HFFc6 (cell line): ENCODE measurements at places on chromosomes 16 and 17. TPM values are rescaled to one million over a fixed set of nuclear protein-coding genes. Genes with fewer than 3 reads are reported as not detected.

The ITGAD gene
- total RNA-seq: not detected in 2 replicates

- H3K27me3 ChIP-seq: peaks cover 3% of the 10 kb centered on the region
- peak; percentile 32 for DNase-seq
- no peak overlapping the region for H3K4me3 ChIP-seq
Observed at GRCh38 chr16:85316321-85316919, 204.1 kb upstream of the CIBAR2 start.

- H3K4me1 ChIP-seq: peaks cover 92% of the 10 kb centered on the region
- peak; percentile 43 for DNase-seq
- H3K4me3 ChIP-seq: peak overlapping the region; percentile 96
- H3K27ac ChIP-seq: peak overlapping the region; percentile 70
- H3K27me3 ChIP-seq: no peaks in the 10 kb centered on the region
- peaks cover 39% of the 10 kb centered on the region for H3K36me3 ChIP-seq
Observed at GRCh38 chr17:38875477-38876075, 5.7 kb downstream of the LASP1 start.

The CTRB1 gene
- total RNA-seq: not detected in 3 replicates

DNA sequence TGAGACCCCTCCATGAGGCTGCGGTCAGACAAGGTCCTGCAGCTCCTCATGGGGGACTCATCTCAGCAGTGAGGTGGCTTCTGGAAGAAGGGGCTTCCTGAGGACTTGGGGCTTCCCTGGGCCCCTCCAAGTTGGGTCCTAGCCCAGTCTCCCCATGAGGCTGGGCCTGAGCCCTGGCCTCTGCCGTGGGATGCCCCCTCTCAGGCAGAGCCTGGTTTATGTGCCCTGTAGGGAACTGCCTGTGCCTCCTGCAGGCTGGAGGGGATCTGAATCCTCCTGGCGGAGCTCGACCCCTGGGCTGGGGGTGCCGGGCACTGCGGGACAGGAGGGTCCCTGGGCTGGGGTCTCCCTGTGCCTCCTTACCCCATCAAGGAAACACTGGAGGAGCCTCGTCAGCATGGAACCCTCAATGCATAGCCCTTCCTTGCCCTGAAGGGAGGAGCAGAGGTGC is 45.8 kb downstream of the TNFRSF13B start:
- H3K4me1 ChIP-seq: no peaks in the 10 kb centered on the region
- no peak overlapping the region for H3K4me3 ChIP-seq
- H3K27ac ChIP-seq: no peak overlapping the region
- H3K36me3 ChIP-seq: no peaks in the 10 kb centered on the region

- H3K27ac ChIP-seq: no peak overlapping the region
- peaks cover 24% of the 10 kb centered on the region for H3K36me3 ChIP-seq
- no peak for DNase-seq
- peaks cover 23% of the 10 kb centered on the region for H3K27me3 ChIP-seq
Observed at GRCh38 chr16:87821376-87822107, 47.8 kb downstream of the SLC7A5 start.

The EFCAB5 gene
- total RNA-seq: 0.18 to 0.58 TPM (median 0.48 TPM) in 3 replicates

DNA sequence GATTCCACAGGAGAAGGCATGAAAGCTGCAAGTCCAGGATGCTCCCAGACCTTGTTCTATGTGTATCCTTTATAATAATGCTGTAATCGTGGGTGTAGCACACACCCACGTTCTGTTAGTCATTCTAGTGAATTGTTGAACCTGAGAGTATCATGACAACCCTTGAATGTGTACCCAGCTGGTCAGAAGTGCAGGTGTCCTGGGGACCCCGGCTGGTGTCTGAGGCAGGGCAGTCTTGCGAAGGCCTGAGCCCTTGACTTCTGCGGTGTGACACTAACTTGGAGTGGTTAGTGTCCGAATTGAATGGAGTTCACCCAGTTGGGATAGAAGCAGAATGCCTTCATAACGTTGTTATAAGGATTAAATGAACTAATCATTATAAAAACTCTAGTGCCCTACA is 218.0 kb upstream of the TNRC6C start:
- no peak overlapping the region for H3K27ac ChIP-seq
- H3K4me3 ChIP-seq: no peak overlapping the region
- DNase-seq: no peak
- H3K4me1 ChIP-seq: no peaks in the 10 kb centered on the region
- peaks cover 31% of the 10 kb centered on the region for H3K27me3 ChIP-seq

The ASPHD1 gene
- 7.8 to 15.9 TPM (median 7.9 TPM) in 3 replicates for total RNA-seq

- H3K4me1 ChIP-seq: no peaks in the 10 kb centered on the region
- peaks cover 4% of the 10 kb centered on the region; the same call in 1 of the 2 replicates for H3K36me3 ChIP-seq
- H3K4me3 ChIP-seq: no peak overlapping the region
- H3K27ac ChIP-seq: no peak overlapping the region
- H3K27me3 ChIP-seq: peaks cover 7% of the 10 kb centered on the region
Observed at GRCh38 chr17:78241277-78242023, 10.0 kb downstream of the TMEM235 start.

DNA sequence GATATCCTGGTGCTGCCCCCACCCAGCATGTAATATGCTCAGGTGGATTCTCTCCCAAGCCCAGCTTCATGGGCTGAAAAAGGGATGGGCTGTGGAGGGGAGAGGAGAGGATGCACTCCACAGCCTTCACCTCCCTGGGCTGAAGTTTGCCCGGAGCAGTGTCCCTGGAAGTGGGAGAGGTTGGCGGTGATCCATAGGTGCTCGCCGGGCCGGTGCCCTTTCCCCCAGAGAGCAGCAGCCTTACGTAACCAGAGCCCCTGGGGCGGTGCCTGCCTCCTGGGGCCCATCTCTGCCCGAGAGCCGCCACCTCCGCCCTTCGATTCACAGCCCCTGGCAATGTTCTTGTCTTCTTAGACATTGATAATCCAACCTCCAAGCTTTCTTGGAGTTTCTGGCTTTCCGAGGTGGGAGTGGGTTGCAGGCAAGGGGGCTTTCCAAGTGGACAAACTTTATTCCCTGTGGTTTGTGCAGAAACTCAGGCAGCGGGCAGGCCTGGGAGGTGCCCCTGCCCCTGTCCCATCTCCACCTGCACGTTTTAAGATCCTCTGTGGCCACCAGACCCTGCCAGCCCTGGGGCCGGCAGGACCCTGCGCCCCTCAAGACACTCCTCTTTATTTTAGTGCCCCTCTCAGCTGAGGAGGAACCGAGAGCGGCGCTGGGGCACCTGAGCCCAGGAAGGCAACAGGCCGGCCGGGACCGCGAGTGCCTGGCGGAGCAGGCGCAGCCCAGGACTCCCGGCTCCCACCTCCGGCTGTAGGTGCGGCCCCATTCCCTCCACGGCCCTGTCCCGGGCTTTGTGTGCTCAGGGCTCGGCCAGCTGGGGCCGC is 3.1 kb upstream of the WDR90 start:
- H3K4me1 ChIP-seq: 0 out of 2 replicates have a peak, but pooled peaks cover 5% of the 10 kb centered on the region
- no peak overlapping the region for H3K4me3 ChIP-seq
- no peak overlapping the region for H3K27ac ChIP-seq
- H3K27me3 ChIP-seq: peaks cover 3% of the 10 kb centered on the region
- no peak for DNase-seq

- H3K27ac ChIP-seq: no peak overlapping the region
- peaks cover 27% of the 10 kb centered on the region for H3K36me3 ChIP-seq
- no peak overlapping the region for H3K4me3 ChIP-seq
- H3K4me1 ChIP-seq: no peaks in the 10 kb centered on the region
- no peak for DNase-seq
- H3K27me3 ChIP-seq: peaks cover 2% of the 10 kb centered on the region
Observed at GRCh38 chr16:84661418-84662060, 13.2 kb downstream of the KLHL36 start.

GRCh38 chr16:78098595-78099270 is 721 bp upstream of the WWOX start:
- H3K27me3 ChIP-seq: no peaks in the 10 kb centered on the region
- no peak for DNase-seq

DNA sequence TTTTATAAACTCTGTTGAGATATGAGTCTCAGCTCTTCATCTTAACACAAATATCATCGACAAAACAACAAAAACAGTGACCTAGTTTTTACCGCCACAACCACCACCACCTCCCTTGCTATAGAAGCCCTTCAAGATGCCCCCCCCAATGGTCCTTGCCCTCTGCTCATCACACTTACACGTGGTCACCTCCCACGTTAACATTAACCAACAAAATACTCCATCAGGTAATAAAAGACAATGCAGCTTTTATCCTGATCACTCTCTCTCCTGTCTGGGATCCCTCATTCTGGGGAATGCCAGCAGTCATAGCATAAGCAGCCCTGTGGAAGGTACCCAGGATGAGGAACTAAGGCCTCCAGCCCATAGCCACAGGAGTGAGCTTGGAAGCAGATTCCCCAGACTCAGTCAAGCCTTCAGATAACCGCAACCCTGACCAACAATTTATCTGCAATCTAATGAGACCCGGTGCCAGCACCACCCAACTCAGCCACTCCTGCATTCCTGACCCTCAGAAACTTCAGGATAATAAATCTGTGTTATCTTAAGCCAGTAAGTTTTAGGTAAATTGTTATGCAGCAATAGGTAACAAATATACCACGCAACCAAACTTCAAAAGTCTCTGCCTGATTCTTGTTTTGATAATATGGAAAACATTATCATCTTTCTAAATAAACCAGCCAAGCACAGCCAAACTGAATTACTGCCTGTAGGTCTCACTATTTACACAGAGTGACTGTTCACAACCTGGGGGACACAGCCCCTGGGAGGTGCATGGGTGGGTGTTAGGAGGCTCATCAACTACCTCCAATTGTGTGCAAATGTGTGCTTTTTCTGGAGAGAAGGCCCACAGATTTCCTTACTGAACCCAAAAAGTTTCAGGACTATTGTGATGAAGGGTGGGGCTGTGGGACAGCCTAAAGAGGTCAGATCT is 6.1 kb downstream of the PECAM1 start:
- H3K27me3 ChIP-seq: peaks cover 41% of the 10 kb centered on the region
- peak overlapping the region; percentile 60; the same call in 1 of the 2 replicates for H3K27ac ChIP-seq
- peak overlapping the region; percentile 46; the same call in 1 of the 2 replicates for H3K4me3 ChIP-seq
- H3K4me1 ChIP-seq: peaks cover 24% of the 10 kb centered on the region
- DNase-seq: no peak

DNA sequence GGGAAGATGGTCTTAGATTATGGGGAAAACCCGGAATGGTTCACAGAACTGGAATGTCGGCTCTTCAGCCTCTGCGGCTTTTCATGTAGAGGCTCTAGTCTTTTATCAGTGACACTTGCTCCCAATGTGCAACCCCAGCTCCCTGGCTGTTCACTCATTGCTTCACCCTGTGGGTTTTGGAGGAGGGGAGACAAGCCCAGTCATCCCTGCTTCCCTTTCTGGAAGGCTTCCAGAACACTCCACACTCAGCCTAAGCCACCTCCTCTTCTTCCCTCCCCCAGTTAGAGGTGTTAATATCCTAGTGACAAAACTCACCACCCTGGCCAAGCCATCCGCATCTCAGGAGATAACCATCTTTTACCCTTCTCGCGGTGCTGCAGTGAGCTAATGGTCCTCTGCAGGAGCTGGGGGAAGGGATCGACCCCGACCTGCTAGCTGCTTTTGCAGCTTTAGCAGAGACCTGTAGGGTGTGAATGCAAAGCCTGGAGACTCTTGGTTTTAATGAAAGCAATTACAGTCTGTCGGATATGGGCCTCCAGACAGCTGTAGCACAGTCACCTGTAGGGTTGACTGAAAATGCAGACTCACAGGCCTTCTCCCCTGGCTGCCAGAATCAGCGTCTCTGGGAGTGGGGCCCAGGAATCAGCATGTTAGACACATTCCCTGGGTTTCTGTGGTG is 24.3 kb upstream of the LASP1NB start:
- H3K27me3 ChIP-seq: peaks cover 14% of the 10 kb centered on the region
- peak overlapping the region; percentile 63 for H3K4me3 ChIP-seq
- peaks cover 60% of the 10 kb centered on the region for H3K4me1 ChIP-seq
- H3K27ac ChIP-seq: peak overlapping the region; percentile 87

DNA sequence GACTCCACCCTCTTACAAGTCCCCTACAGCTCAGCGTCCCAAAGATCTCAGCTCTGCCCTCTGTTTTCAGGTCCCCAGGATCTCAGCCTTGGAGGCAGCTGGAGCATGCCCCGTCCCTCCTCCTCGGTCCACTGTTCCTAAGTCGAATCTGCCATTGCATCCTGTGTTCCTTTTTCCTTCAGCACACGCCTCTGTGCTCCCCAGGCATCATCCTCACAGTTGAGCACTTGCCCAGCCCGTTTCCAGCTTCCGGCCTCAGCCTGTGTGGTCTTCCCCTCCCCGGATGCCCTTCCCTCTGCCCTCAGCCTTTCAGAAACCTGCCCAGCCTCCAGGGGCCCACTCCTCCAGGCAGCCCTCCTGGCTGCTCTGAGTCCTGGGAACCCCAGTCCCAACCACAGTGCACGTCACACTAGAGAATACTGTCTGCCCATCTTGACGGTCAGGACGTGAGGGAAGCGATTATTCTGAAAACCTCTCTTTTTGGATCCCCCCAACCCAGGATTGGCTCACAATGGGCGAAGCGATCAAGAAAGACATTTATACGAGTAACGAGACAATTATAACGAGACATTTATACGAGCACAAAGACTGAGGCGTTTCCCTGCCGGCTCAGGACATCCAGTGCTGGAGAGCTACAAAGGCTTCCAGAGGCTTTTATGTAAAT is 41.4 kb downstream of the RPH3AL start:
- H3K36me3 ChIP-seq: no peaks in the 10 kb centered on the region; the same call in 1 of the 2 replicates
- no peak overlapping the region for H3K27ac ChIP-seq
- no peak overlapping the region for H3K4me3 ChIP-seq
- no peaks in the 10 kb centered on the region for H3K4me1 ChIP-seq

The CX3CL1 gene
- not detected in 3 replicates for total RNA-seq

DNA sequence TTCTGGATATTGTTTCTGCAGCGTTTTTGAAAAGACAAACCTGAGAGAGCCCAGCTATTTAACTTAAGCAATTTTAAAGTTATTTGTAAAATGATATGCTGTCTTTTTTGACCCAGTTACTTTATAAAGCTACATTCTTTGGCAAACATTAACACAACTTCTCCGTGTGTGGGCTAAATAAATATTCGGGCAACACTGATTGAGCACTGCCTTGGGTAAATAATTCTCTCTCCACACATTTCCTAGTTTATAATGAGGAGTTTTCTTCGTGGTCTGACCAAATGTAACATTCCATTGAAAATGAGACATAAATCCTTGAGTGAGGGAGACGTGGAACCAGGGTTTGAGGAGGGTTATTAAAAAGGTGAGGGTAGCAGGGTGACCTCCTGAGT is 142.8 kb downstream of the WWOX start:
- H3K27me3 ChIP-seq: peaks cover 2% of the 10 kb centered on the region; the same call in 1 of the 2 replicates
- H3K4me1 ChIP-seq: no peaks in the 10 kb centered on the region
- no peak for DNase-seq

DNA sequence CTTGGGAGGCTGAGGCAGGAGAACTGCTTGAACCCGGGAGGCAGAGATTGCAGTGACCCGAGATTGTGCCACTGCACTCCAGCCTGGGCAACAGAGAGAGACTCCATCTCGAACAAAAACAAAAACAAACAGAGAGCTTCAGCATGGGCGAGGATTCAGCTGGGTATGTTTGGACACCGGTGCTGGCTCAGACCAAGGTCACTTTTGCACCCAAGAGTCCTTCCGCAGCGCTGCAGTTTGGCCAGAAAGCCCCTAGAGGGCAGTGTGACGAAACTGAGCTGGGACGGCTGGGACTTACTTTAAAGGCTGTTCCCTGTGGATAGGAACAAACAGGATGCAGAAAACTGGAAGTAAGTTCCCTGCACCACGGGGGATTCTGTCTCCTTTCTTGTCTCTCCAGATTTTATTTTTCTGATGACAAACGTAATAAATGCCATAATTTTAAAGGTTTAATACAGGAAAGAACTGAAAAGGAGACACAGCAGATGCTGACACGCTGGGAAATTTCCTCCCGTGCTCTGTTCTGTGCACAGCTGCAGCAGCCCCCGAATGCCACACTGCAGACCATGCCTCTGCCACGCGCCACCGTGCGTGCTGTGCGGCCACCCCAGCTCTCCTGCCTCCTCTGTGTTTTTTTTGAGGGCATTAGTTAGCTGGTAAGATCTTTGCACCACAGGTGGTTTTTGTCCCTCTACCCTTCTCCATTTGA is 25.2 kb upstream of the USP36 start:
- peak overlapping the region; percentile 51 for H3K27ac ChIP-seq
- DNase-seq: peak; percentile 75
- H3K4me3 ChIP-seq: peak overlapping the region; percentile 43
- peaks cover 74% of the 10 kb centered on the region for H3K4me1 ChIP-seq
- H3K27me3 ChIP-seq: peaks cover 25% of the 10 kb centered on the region
